ENCODE measurements at places on chromosomes 6 and 20.
A peak's percentile ranks its signal among the peaks of the same experiment; 100 is the strongest.

DNA sequence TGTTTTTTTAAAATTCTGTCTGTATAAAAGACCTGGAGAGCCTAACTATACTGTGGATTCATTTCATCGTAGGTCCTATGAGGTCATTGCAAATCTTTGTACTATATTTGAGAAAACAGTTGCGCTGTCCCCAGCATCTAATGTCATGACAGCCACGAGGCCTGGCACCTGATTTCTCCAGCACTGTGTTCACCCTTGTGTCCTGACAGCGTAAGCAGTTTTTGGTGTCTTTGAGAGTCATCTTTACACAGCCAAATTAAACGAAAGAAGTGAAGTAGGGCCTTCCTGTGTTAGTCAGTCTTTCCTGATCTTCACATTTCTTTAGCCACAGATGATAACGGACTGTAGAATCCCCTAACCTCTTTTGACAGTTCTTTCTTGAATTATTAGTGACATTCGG lies 70.6 kb upstream of the PHACTR2 start:
- no peak for DNase-seq

DNA sequence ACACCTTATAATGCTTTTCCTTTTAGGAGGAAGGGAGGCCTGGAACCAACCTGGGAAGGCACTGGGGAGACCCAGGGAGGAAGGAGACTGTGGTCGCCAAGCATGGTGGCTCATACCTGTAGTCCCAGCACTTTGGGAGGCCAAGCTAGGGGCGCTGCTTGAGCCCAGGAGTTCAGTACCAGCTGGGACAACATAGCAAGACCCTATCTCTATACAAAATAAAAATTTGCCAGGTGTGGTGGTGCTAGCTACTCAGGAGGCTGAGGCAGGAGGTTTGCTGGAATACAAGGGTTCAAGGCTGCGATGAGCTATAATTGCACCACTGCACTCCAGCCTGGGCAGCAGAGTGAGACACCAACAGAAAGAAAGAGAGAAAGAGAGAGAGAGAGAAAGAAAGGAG lies 36.2 kb downstream of the PPP1R14C start:
- DNase-seq: no peak

- DNase-seq: no peak
Observed at GRCh38 chr6:6002005-6002847, 4.5 kb downstream of the NRN1 start.

DNA sequence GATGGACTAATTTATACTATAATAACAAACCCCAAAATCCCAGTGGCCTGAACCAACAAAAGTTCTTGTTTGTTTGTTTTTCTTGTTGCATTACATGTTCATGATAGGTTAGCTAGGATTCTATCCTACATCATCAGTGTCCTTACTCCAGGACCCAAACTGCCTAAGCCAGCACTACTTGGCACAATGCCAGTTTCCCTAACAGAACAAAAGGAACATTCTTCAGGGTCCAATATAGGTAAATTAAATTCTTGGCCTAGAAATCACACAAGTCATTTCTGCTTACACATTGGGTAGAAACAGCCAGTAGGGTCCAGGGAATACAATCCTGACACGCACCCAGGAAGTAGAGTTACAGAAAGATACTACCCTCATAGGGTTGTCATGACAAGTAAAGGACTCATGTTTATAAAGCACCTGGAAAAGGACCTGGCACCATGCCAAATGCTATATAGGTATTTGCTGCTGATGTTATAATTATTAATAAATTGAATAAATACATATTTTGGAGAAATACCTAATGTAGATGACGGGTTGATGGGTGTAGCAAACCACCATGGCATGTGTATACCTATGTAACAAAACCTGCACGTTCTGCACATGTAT lies 38.8 kb downstream of the RCAN2 start:
- no peak for DNase-seq

GRCh38 chr6:73695619-73696421 lies at the start of gene CD109:
TSS of gene CD109 (plus strand) at chr6:73696203. CDS start at chr6:73696216, 13 bp downstream.
- peak; percentile 14 for DNase-seq

- DNase-seq: peak; percentile 74
Observed at GRCh38 chr6:32190054-32190851, at the start of gene PBX2. TSS of gene PBX2 (minus strand) at chr6:32190202. CDS start at chr6:32189915, 287 bp downstream.

DNA sequence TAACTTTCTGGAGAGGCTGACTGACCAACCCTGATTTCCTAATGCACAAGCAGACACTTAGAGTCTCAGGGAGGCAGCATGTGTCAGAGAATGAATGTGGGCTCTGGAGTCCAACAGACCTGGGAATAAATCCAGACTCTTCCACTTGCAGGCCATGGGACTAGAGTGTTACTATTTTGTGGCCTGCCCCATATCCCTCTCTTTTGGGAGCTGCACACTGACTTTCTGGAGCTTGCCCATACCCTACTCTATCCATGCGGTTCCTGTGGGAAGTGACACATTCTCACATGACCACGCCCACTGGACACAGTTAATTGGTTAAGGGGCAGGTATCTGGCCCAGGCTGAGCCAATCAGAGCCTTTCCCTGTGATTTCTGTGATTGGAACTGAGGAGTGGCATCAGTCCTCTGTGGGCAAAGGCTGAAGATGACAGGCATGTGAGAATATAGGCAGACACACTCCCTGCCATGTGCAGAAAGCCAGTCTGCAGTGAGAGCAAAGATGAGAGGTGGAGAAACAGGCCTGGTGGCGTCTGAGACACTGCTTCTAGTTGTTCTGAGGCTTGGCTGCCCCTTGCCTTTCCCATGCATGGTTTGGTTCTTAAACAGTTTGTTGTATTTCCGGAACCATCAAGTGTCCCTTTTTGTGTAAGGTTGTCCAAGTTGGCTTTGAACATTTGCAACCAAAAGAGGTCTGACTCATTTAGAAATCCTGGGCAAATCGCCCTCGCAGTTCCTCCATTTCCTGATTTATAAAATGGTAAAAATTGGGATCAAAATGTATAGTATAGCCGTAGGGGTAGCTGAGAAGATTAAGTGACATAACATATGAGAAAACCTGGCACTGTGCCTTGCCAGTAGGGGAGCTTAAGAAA lies 125.6 kb downstream of the CDC5L start:
- DNase-seq: no peak

DNA sequence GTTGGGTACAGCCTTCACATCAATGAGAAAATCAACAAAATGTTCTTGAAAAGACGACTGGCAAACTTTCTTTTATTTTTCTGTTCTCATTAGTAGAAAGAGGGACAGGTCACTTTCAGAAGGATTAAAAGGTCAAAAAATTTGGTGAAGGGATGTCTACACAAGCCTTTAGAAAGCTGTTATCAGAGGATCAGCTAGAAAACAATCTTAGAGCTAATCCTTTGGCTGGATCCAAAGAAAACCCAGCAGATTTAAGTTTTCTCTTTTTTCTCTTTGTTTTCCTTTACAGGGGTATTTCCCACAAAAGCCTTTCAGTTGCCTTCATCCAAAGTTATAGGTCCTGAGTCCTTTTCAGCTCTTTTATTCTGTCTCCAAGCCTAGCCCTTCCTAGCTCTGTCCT lies 57.3 kb upstream of the EDN1 start:
- DNase-seq: no peak

GRCh38 chr6:129494099-129494498 lies 215.9 kb downstream of the ARHGAP18 start:
- no peak for DNase-seq

DNA sequence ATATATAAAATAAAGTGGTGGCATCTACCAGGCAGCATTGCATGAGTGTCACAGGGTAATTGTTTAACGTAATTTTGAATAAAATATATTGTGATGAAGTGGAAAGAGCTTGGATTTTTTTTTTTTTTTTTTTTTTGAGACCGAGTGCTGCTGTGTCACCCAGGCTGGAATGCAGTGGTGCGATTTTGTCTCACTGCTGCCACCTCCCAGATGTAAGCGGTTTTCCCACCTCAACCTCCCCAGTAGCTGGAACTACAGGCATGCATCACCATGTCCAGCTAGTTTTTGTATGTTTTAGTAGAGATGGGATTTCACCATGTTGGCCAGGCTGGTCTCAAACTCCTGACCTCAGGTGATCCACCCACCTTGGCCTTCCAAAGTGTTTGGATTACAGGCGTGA lies 81.1 kb upstream of the SMIM8 start:
- no peak for DNase-seq

GRCh38 chr6:157775376-157775775 lies 47.7 kb upstream of the SNX9 start:
- no peak for DNase-seq

DNA sequence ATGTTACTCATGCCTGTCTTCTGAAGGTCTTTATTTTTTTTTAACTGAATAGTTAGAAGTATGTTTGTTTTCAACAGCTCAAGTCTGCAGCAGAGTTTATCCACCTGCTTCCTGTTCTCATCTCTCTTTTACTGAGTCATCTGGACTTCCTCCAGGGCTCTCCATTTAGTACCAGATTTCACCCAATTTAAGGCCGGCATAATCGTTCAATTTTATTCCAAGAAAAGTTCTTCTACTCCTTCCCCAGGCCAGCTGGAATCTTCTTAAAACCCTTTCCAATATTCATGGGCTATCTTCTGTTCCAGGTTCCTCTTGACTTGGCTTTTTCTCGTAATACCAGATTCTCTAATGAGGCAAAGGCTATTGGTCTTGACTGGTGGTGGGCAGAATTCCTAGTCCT lies 79.0 kb upstream of the LAMA2 start:
- DNase-seq: no peak

DNA sequence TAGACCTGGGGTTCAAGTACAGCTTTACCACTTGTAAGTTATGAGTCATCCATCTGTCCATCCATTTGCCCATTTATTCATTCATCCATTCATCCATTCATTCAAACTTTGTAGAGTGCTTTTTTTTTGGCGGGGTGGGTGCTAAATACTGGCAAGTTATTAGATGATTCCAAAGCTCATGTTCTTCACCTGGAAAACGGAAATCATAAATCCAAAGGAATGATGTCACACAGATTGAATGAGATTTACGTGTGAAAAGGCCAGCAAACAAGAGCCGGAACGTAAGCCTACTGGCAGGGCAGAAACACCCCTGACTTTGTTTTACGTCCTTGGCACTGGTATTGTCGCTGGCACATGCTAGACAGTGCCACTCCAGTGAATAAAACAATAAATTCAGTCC lies 480.9 kb upstream of the CHD6 start:
- no peak for DNase-seq

GRCh38 chr6:116447052-116447451 lies 14.1 kb upstream of the CALHM6 start:
- no peak for DNase-seq

- no peak for DNase-seq
Observed at GRCh38 chr6:42279966-42280629, 62.4 kb upstream of the MRPS10 start.

DNA sequence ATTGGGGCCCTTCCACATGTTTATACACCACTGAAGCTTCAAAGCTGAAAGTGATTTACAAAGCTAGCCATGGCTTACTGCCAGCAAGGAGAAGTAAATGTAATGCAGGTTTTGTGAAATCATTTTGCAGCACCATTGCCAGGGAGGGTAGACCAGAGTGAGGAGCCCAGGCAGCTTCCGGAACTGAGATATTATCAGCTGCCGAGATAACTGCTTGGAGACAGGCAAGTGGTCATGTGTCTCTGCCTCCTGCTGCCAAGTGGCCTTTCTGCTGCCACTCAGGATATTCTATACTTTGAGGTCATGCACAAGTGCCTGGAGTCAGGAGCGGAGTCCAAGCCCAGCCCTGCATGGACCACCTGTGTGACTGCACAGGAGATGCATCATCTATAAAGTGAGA lies 160.2 kb downstream of the SYNDIG1 start:
- no peak for DNase-seq

DNA sequence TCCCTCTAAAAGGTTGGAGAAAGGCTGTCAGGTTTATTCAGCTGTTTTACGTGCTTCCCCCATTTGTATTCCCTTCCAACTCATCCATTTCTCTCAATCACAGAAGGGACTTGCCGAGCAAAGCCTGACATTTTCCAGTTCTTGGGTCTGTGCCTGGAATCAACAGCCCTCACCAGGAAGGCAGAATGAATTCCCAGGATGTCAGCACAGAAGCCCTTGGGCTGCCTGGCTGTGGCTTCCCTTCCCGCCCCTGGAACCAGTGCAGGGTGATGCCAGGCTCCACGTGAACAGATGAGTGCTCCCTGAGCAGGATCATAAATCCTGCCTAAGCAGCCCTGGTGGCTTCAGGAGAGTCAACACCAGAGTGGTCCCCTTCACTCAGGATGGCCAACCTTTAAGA lies 86.1 kb upstream of the CD83 start:
- DNase-seq: no peak

GRCh38 chr20:7257692-7258466 lies 490.4 kb downstream of the BMP2 start:
- no peak for DNase-seq

GRCh38 chr6:104955491-104955890 lies 1.4 kb upstream of the LIN28B start:
- DNase-seq: no peak

GRCh38 chr6:27669295-27669623 lies 196.4 kb upstream of the ZNF184 start:
- DNase-seq: no peak

- DNase-seq: no peak
Observed at GRCh38 chr6:111824608-111825337, 48.5 kb downstream of the FYN start.

DNA sequence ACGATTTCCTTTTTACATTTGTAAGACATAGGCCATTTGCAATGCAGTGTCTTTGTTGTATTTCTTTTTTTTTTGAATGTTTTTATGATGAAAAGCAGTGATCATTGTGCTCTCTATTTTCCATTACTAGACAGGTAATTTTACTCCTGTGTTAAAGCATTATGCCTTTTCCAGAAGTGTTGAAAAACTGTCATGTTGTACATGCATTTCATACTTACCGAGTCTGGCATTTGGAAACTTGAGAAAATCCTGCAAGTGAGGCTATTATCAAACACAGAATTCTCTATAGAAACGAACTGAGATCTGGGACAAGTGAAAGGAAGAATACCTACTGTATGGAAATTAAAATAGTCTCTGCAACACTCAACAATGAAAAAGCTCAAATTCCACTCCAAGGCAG lies 78.6 kb upstream of the CNR1 start:
- no peak for DNase-seq

All from stimulated activated CD8-positive, alpha-beta memory T cell treated with anti-CD3 and anti-CD28 coated beads, Interleukin-7, amount 100 ng/mL, for 1 hour (primary cell).